GM04503 (cell line): ENCODE measurements at places on chromosomes 1 and 21.

DNA sequence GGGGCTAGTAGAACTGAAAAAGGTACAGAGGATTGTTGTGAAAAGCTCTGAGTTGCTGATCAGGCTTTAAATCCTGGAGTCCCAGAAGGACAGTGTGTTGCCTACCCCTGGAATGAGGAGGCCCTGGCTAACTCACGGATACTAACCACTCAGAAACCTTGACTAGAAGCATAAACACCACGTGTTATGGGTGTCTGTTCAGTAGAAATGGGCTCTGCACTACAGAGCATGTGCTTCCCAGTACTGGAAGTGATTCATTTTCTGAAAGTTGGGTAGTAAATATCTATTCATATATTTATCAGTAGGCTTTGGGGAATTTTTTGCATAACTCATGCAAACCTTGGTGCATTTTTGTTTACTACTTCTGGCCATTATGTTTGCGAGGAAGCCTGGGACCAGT lies 15.1 kb upstream of the CLCA1 start:
- no peak for DNase-seq

- DNase-seq, result no peak
These were observed 69.4 kb downstream of the TCP10L start for GRCh38 chr21:32515874-32516273.

DNA sequence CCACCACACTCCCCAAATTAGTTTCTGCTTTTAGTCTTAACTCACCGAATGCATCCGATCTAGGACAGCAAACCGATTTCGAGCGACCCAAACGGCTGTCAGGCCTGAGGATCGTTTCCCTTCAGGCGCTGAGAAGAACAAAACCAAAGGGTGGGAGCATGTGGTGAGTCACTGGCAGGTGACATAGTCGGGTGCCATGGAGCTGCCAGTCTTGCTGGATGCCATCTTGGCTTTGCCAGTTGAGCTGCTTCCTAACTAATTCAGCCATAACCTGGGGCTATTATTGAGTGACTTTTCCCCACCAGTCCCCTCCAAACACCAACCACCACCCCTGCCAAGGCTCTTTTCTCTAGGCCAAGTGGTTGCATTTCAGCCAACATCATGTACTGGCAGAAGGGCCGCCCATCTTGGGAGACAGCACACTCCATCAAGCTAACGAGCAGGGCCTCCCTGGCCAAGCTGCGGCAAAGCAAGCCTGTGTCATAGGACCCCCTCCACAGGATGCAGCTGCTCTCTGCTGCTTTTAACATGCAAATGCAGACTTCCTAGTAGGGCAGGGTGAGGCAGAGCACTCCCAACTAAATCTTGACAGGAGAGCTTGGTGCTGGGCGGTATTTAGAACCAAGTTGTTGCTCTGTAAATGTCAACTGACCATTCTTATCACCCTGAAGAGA lies 22.3 kb upstream of the PEX19 start:
- DNase-seq, result no peak

DNA sequence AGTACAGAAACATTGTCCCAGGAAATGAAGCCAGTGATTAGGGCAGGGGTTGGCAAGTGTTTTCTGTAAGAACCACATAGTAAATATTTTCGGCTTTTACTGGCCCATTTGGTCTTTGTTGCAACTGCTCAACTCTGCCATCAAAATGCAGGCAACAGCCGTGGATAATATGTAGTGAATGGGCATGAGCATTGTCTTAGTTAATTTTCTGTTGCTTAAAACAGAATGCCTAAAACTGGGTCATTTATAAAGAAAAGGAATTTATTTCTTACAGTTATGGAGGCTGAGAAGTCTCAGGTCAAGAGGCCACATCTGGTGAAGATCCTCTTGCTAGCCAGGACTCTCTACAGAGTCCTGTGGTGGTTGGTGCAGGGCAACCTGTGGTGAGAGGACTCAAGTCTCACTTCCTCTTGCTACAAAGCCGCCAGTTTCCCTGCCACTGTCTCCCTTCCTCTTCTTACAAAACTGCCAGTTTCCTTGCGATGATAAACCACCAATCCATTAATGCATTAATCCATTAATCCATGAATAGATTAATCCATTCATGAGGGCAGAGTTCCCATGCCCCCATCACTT lies 166.4 kb downstream of the PSMG1 start:
- DNase-seq, result no peak

GRCh38 chr1:69985376-69985775 lies 220.0 kb downstream of the LRRC40 start:
- DNase-seq, result no peak

DNA sequence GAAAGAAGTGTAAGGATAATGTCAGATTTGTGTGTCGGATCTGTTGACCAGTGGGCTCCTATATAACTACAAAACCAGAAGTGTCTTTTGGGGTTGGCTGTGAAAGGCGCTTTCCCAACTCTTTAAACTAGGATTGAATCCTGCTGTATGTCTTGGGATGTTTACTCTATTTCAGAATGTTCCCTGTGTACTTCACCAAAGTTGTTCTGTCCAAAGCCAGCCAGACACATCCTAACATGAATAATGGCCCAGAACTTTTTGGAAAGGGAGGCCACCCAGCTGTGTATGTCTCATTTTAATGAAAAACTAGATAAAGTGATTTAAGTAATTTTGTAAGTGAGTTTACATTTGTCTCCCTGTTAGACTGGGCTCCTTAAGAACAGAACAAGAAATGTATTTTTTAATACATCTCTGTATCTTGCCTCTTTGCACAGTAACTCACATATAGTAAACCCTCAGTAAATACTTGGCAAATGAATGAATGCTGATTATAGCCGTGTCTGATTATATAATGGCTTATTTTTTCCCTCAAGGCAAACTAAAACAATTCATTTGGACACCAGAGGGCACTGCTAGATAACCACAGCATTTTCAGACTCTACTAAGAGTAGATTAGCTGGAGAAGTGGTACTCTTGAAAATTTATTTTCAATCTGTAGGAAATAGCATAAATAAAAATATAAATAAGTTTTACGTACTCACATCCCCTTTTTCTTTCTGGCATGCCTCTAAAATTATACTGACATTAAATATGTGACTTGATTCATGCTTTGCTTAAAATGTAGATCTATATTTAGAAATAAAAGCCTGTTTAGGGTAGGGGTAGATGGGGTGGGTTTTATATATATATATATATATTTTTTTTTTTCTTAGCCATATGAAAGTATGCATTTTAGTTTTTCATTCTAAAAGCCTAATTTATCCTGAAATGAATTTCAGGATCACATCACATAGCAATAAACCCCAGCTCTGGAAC lies 23.8 kb downstream of the TSEN15 start:
- peak; percentile 21 for DNase-seq

DNA sequence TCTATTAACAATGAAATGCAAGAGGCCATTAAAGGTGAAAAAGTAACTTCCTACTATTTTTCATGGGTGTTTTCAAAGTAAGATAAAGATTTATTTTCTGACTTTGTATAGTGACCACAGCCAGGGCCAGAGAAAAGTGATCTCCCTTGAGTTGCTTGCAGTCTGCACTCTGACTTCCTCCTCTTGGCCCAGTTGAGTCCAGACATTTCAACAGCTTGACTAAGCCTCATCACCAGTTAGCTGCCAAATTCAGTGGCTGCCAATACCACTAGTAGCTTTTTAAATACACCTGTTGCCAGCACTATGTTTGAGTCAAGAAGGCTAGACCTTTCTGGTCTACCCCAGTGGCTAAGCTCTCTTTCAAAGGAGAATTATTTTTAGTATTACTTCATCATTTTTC lies 3.7 kb upstream of the NEK7 start:
- DNase-seq, result peak; percentile 50

- DNase-seq, result no peak
These were observed 24.0 kb downstream of the CDCA8 start for GRCh38 chr1:37716321-37716720.

DNA sequence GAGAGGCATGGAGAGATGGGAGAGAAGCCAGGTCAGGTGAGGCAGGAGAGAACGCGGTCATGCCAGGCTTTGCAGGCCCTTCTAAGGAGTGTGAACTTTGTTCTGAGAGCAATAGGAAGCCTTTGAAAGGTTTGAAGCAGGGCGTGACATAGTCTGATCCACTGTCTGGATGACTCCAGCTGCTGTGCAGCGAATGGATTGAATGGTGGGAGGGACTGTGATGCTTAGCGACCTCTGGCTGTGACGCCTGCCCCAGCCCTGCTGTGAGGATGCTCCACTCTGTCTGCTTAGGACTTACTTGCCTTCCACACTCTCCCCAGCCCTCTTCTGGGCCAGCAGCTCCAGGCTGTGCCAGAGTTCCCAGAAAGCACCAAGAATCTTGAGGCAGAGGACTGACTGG lies 41.8 kb upstream of the POU3F1 start:
- no peak for DNase-seq

- DNase-seq, result no peak
These were observed 175.5 kb downstream of the ASTN1 start for GRCh38 chr1:176989023-176989422.

DNA sequence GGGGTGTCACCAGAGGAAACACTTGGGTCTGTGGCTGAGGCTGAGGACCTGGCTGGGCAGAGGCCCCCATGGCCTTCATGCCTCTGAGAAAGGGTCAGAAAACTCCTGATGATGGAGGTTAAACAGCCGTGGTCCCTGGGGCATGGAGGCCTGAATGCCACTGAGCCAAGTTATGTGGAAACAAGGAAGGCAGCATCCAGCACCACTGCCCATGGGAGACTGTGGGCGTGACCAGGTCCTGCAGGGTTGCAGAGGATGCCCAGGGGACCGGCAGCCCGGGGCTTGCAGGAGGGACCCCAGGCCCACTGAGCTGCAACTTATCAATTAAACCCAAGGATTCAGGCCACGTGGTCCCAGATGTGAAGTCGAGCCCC lies 18.9 kb upstream of the COL6A2 start:
- DNase-seq, result no peak

DNA sequence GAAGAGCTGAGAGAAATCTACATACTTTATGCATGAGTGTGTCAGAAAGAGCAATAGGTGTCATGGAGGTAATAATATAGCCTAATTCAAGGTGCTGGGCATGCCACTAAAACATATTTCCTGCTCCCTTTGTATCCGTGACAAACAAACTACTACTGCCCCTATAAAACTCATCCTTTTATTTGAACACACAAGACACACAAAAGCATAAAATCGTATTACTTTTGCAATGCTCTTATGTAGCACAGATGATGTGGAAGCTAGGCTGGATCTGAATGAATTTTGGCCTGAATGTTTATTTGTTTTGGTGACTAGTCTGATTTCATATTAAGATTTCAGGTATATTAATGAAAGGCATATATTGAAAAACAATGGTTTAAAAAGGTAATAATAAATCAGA lies 239.3 kb upstream of the NEGR1 start:
- DNase-seq, result no peak

GRCh38 chr1:81577004-81577697 lies 223.6 kb upstream of the ADGRL2 start:
- DNase-seq, result no peak

DNA sequence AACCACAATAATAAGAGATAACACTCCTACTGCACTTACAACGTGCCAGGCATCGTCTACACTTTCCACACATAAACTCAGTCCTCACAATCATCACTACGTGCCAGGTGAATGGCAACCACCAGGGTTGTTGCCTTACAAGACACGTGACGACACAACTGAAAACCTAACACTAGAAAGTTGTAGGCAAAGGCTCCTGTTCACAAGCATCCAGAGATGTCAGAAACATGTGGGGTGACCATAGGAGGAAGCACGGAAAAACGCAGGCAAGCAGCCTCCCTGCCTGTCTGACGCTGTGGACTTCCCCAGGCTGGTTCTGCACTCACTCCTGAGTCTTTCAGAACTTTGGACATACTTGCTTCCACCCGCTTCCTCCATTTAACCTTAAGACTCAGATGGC lies 7.0 kb downstream of the CAPZB start:
- no peak for DNase-seq

GRCh38 chr1:29465755-29466154 lies 229.4 kb downstream of the PTPRU start:
- DNase-seq, result no peak

- DNase-seq, result no peak
These were observed 765 bp upstream of the BMP8A start for GRCh38 chr1:39490596-39491145.

GRCh38 chr1:239593527-239593926 lies 207.2 kb downstream of the CHRM3 start:
- no peak for DNase-seq

DNA sequence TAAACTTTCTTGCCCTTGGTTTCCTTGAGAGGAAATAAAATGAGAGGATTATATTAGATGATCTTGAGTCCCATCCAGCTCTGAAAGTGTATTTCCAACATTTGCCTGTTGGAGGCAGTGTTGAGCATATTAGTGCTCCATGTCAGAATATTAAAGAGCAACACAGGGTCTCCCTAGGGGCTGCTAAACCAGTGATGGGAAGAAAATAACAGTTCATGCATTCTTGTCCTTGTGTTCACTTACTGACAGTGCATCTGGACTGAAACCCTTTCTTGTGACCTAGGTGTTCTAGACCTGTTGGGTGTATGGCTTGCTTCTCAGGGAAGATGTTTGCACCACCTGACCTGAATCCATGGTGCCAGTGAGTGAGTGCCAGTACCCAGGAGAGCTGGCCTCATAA lies 124.7 kb upstream of the KIAA0040 start:
- no peak for DNase-seq

DNA sequence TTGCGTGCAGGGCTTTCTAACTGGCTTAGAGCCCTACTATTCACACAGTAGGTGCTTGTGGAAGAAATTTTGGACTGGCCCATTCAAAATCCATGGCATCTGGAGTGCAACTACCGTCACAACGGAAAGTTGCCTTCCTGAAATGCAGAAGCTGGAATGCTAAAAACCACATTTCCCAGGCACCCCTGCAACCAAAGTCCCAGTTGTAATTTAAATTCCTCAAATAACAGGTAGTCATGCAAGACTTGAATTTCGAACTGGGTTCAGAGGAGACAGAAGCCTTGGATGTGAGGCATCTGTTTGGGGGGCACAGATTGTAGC lies 186.7 kb downstream of the TOMM20 start:
- DNase-seq, result no peak

GRCh38 chr1:228089519-228090380 lies 7.2 kb downstream of the ARF1 start:
- no peak for DNase-seq

- no peak for DNase-seq
These were observed at the start of gene ADARB1 for GRCh38 chr21:45074048-45074817. Gene ADARB1 (plus strand): TSS chr21:45074580. CDS start chr21:45171657, 97,077 bp downstream.
